ENCODE measurements at places on chromosomes 1 and 21. TPM values are rescaled to one million over a fixed set of nuclear protein-coding genes. Genes with fewer than 3 reads are reported as not detected.

DNA sequence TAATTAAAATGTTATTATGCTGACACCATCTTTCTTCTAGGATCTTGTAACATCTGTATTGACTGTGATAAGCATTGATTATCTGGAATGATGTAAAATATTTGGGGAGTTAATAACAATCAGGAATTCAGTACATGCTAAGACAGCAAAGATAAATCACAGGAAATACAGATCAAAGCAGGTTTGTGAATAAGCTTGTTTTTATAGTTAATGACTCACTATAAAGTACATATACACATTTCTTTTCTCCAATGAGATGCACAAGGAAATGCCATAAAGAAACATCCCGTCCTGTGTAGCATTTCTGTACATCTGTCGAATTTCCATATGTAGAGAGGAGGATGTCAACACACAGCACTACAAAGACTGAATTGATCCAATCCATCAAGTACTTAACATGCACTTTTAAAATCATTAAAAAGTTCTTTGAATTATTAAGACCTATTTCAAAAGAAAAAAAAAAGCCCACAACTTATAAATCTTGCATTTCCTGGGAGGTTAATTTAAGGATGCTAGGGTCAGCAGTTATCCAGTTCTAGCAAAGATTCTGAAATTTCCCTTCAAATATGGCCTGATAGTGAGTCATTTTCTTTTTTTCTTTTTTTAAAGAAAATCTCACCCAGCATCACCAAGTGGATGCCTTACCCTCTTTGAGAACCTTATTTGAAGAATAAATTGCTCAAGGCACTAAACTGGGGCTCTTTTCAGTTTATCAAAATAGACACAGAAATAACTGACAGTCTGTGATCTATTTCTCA is 243.2 kb upstream of the NR5A2 start:
- DNase-seq = no peak

DNA sequence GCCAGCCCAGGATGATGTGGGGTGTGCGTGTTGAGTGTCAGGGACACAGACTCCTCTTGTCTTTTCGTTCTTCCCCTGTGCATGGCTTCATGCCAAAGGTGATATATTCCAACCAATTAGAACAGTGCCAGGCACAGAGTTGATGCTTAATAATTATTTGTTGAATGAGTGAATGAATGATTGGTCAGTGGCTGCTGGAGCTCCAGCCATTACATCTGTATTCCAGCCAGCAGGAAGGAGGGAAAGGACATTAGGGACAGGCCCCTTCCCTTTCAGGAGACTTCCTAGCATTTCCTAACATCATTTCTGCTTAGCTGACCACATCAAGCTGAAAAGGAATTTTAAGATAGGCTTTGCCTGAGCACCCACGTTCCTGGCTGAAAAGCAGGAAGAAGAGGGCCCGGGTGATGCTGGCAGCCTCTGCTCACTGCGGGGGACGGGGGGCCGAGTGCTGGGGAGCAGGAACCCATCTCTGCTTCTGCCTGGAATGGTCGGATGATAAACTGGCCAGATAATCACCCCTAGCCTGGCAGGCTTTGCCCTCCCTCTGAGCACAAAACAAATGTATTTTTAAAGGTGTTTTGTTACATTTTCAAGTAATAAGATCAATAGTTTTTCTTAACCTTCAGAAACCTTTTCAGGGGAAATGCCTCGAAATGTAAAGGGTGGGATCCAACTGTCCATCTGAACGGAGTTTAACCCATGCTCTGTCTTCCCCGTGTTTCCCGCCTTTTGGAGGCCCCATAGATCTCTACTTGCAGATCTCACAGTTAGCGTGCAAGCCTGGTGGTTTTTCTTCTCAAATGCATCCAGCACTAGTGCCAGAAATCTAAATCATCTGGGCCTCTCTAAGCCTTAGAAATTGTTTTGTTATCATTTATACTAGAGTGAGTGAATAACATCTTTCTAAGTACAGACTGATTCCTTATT is 39.0 kb downstream of the SLC37A1 start:
- no peak for DNase-seq

DNA sequence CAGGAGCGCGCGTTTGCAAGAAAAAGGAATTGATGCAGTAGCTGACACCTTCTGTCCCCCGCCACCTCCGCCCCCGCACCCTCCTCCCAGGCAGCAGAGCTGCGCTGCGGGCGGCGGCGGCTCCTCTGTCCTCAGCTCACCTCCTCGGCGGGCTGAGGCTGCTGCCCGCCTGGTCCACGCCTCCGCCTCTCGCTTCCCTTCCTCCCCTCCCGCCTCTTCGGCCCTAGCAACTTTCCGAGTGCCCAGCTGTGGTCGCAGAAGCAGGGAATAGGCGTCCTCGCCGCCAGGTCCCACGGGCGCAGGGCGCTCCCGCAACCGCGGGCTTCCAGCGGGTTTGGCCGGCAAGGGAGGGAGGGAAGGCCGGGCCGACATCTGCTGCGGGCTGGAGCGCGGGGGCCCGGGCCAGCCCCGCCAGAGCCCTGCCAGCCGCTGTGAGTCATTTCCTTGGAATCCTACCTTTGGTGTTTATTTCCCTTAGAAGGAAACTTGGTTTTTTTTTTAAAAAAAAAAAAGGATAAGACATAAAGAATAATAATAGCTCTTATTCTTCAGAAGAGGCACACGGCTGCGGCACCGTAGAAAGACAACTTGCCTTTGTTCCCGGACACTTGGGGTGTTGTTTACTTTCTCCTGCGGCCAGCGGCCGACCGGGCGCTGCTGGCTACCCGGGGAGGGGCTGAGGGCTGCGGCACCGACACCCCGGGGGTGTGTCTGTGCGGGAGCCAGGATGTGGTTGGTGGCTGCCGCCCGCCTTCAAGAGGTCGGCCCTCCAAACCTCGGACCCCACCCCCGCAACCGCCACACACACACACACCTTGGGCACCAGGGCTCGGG is 1.1 kb downstream of the SERTAD4 start:
- peak; percentile 48 for DNase-seq

DNA sequence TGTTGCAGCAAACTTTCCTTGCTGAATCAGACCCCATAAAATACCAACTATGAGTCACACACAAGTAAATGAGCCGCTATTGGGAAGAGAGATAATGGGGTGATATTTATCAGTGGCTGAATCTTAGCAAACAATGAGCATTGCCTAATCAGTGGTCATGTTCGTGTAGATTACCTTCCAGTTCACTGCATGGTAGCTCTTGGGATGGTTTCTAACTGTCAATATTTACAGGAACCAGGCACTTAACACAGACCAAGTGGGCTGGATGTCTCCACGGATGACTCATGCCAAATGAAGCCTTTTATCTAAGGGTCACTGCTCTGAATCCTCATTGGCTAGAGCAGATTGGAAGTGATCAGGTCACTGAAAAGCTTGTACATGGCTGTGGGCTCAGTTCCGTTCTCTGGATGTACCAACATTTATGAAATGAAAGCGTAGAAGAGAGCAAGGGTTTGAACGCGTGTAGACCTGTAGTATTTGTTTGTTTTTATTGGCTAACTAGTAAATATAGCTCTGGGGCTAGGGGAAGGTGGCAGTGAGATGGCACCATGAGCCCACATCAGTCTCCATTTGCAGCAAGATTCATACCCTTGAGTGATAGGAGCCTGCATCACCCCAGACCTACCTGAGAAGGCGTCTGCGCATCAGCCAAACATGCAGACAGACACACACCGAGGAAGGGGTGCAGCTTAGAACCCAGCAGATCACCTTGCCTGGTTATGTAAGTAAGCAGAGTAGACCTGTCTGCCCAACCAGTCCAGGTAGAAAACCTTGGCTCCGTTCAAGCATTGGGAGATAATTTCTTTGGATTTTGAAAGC is 153.3 kb downstream of the TOMM20 start:
- no peak for DNase-seq

The DFFA gene
- total RNA-seq = 36.1 TPM

- peak; percentile 42 for DNase-seq
Measured at GRCh38 chr1:227940791-227941241, 6.9 kb downstream of the WNT9A start.

The CDK18 gene
- 28.6 TPM for total RNA-seq

- DNase-seq = no peak
Measured at GRCh38 chr1:161962091-161962887, 61.4 kb downstream of the OLFML2B start.

DNA sequence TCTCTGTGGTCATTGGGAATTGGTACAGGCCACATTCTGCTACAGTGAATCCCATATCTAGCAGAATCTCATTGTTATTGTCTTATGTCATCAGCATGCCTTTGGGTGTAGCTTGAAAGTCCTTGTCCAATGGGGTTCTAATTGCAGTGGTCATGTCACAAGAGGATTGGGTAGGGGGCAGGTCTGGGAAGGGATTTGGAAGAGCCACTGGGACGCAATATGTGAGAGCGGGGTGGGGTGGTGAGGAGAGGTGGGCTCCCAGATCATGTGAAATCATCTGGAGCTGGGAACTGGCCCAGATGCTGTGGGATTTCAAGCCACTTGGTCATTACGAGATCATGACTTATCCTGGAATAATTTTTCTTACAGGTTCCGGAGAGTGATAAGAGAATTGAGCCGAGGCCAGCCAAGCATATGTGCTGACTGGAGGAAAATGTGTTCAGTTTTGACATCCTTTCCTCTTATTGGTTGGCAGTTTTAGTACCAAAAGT is 16.3 kb downstream of the CNIH3 start:
- no peak for DNase-seq

The S100A1 gene
- not detected for total RNA-seq

The GMEB1 gene
- 14.9 TPM for total RNA-seq

DNA sequence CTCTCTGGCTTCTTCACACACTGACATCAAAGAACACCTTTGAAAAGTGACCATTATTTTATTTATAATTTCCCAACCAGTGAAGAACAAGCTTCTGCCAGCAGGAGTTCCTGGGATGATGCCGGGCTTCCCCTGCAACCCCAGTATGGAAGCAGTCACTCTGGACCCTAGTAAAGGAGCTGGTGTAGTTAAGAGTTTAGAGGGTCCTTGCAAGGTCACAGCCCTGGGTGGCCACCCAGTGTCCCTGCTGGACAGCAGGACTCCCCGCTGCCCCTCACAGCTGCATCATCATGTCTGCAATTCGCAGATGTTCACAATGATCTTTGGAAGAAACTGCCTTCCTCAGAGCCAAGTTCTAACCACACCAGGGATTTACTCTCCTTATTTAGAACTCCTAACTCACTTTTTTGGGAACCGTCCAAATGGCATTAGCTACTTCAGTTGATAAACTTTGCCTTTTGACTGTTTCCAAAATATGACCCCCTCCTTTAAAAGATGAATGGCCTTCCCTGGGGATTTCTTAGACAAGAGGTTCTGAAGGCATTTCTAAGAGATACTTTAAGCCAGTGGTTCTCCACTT is 90.6 kb downstream of the HIVEP3 start:
- no peak for DNase-seq

- no peak for DNase-seq
Measured at GRCh38 chr1:28322194-28322593, 6.6 kb upstream of the MED18 start.

DNA sequence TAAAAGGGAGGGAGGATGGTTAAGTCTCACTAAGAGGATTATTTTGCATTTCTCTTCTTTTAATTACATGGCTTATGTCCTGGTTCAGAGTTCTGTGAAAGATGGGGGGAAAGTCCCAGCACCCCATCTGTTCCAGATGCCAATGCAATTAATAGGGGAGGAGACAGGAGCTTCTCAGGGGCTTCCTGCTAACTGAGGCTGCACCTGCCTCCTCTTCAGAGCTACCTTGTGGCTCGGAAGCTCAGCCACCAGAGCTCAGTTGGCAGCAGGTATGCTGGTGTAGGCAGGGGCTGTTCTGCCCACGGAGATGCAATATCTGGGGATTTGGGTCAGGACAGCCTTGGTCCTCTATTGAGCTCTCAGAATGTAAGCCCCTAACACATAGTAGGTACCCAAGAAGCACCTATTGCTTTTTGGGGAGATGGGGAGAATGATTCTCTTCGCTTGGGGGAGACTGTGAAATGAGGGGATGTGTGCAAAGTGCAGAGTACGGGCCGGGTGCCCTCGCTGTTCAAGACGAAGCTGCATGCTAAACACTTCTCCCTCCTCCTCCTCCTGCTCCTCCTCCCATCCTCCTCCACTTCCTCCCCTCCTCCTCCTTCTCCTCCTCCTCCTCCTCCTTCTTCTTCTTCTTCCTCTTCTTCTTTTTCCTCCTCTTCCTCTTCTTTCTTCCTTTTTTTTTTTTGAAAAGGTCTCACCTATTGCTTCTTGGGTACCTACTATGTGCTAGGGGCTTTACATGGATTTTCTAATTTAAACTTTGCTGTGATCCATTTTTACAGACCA is 279.0 kb downstream of the PTPRU start:
- no peak for DNase-seq

- no peak for DNase-seq
Measured at GRCh38 chr1:42429603-42430002, 26.2 kb downstream of the ZMYND12 start.

GRCh38 chr1:181010789-181011188 is 11.9 kb downstream of the STX6 start:
- DNase-seq = no peak

- no peak for DNase-seq
Measured at GRCh38 chr1:67194209-67194863, 28.1 kb downstream of the IL23R start.

DNA sequence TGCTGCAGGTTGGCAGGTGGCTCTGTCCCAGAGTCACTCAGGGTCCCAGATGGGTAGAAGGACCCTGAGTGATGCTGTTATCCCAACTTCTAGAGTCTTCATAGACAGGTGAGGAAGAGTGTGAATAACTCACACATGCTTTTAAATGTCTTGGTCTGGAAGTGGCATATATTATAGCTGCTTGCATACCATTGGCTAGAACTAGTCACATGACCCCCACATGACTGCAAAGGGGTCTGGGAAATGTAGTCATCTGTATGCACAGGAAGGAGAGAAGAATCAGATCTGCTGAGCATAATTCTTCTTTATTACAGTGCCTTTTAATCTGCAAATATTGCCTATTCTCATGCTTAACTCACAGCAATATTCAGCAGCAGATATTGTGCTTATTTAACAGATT is 28.2 kb upstream of the KLHDC7A start:
- no peak for DNase-seq

The CITED4 gene
- total RNA-seq = 17.9 TPM

- no peak for DNase-seq
Measured at GRCh38 chr1:21868941-21869454, 56.9 kb downstream of the LDLRAD2 start.
